Activated CD8-positive, alpha-beta T cell treated with anti-CD3 and anti-CD28 coated beads for 36 hours (primary cell): ENCODE measurements at places on chromosomes 2 and 18.

DNA sequence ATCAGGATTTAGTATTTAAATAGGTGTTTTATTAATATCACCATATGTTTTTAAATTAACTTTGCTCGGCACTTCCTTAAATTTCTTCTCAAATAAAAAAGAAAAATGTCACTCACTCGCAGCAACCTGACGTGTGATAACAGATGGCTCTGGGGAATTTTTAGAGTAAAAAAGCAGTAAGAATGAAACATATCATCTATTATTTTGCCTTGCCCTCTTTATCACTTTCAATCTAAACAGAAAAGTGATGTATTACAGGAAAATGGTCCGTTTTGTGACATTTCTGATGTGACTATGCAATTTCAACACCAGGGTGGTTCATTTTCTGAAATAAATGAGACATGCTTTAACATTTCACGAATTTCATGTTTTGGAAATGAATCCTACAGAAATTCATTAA, 1368.0 kb upstream of the LRRTM1 start:
- DNase-seq = no peak

DNA sequence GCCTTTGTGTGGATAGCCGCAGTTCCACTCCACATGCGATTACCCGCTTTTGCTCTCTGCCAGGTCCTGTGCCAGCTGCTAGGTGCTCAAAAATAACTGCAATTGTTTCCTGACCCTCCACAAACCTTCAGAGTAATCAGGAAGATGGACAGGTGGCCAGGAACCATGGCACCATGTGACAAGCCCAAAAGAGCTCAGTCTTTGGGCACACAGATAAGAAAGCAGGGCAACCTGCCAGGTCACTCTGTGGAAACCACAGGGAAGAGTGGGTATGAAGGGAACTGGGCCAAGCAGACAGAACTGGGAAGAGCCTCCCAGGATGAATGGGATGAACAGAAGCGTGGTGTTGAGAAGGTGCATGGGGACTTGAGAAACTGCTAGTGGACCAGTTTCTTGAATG, 79.4 kb upstream of the AGAP1 start:
- DNase-seq = no peak

GRCh38 chr2:1480671-1481076, 67.4 kb downstream of the TPO start:
- DNase-seq = no peak

DNA sequence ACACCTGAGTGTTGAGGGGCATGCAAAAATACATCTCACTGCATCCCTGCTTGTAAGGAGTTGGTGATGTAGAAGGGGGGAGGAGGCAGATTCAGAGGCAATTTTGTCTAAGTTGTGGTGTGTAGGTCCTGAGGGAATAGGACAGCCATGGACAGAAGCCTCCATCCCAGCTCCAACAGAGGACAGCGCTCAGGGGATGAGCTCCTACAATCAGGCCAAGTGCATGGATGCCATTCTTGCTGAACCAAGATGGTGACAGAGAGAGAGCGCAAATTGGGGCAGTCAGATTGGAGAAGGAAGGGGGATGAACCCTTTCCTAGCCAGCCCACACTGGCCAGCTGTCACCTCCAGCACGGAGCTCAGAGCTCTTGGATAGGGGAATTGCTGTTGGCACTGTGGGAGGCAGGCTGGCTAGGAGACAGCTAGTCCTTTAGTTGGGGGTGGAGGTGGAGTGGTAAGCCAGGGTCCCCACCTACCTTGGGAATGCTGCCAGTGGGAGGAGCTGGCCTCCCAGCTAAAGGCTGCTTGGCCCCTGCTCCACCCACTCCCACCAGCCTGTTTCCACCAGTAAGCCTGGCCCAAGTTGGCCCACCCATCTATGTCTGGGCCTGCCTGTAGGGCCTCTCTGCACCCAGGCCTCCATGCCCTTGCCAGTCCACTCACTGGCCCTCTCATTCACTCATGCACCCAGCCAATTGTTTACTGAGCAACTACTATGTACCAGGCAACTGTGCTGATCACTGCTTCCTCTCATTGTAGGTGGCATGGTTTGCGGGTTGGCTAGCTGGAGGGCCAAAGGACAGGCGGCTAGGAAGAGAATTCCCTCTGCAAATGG, 2.5 kb upstream of the PER2 start:
- no peak for DNase-seq

DNA sequence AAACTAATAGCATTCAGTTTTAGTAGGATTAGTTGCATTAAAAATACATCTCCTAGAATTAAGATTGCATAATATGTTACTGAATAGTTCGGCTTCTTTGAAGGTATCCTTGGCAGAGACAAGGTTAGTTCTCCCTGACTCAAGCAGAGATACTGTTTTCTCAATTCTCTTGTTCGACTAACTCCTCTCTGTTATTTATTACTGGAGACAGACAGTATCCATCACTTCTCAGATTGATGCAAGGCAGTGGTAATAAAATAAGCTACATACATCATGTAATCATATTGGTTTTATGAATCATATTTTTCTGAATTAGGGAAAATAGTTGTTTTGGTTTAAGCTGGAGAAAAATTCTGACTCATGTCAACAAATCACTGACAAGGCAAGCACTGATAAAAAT, 134.8 kb downstream of the SLC8A1 start:
- DNase-seq = no peak

DNA sequence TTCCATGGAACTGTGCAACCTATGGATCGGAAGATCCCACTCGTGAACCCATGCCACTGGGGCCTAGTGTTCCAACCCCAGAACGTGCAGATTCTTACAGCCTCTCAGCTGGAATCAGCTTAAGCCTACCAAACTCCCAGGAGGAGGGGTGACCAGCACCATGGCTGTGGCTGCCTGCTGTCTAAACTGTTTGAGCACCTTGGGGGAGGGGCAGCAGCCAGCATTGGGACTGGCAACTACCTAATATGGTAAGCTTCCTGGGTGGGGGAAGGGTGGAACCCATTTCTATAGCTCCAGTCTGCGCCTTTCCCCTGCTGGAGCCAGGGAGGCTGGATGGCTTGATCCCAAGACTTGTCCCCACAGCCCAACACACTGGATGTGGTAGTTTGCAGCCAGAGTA, 10.7 kb upstream of the POLE4 start:
- DNase-seq = no peak

- DNase-seq = no peak
Observed at GRCh38 chr18:49845629-49846360, 32.5 kb upstream of the ACAA2 start.

DNA sequence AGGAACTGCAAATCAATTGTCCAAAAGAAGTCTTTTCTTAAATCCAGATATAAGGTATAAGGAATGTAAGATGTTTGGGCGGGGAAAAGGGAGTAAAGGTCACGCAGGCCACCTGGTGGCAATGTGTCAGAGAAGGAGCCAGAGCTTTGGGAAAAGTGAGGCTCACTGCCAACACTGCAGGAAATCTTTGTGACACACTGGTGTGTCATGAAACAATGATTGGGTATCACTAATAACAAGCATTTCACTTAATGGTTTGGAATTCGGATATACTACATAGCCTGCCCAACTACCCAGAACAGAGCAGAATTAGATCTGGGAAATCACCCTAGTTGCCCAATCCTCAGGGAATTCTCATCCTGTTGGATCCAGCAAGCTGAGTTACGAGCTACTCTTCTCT, 61.0 kb downstream of the RBMS1 start:
- no peak for DNase-seq

DNA sequence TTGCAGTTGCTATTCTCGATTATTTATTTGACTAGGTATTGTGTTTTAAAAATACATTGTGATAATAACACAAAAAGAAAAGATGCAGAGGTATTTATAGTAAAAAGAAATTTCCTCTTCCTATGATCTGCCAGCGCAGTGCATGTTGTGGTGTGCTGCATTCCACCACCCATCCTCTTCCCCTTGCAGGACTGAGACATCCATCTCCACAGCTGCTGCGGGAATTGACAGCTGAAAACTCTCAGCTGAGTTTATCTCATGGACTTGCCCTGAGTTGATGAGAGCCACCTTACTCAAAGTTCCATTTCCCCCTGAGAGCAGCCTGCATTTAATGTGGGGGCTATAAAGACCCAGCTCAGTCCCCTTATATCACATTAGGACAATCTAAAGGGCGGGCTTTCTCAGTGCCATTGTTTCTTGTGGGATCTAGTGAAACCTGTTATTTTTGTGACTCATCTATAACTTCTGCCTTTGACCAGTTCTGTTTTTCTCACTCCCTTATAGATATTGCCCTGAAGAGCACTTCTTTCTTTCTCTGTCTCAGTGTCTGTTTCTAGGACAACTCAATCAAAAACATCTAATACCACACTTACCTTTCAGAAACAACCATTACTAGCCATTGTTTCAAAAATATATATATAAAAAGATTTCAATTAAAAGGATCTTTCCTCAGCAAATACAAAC, 698.5 kb downstream of the NR4A2 start:
- no peak for DNase-seq

DNA sequence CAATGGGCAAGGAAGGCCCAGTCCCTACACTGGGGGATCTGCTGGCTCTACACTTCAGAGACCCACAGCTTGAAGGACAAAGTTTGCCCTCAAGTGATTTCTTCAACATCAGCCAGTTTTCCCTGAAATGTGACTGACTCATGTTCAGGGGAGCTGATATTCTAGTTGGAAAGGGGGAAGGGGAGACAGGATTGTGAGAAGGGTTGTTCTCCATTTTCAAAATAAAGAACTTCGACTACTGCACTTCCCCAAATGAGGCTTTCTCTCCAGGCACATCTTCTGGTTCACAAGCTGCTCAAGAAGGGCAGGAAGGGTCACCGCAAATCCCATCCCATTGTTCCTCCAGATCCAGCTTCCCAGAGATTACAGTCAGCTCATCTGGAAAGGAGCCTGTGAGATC, 117.6 kb downstream of the BCL2L11 start:
- DNase-seq = no peak

DNA sequence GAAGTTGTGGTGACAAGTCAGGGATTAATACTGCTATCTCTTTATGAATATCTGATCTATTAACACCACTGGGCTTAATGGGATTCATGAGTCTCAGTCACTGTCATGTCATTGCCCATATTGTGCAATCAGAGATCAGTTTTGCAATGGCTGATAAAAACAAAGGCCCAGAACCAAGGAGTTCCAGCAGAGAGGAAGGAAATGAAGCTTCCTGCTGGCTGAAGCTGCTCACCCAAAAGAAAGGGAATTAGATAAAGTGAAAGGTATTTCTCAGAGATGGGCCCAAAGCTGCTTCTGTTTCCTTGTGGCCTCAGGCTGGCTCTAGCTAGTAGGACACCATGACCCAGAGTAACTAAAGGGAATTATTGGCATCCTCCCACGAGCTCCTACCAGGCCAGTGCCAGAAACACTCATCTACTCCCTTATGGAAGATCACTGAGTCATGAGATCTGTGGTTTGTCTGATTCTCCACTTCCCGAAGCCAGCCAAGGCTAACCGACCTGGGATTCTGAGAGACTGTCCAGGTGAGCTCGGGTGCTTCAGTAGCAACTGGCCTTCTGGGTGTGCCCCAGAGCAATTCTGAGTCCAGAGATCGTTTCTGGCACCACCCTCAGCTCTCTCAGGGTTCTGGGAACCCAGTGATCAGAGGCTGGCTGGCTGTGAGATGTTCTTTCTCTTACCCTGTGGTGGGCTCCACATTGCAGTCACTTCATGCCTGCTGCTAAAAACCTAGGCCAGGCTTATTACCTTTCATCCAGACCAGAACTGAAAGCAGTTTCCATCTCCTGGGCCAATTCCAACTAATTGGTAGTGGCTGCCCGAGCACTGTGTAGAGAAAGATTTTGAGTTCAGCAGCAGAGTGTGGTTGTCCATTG, 129.5 kb upstream of the PELI1 start:
- DNase-seq = no peak

- DNase-seq = no peak
Observed at GRCh38 chr2:144504218-144504641, 15.7 kb downstream of the ZEB2 start.

DNA sequence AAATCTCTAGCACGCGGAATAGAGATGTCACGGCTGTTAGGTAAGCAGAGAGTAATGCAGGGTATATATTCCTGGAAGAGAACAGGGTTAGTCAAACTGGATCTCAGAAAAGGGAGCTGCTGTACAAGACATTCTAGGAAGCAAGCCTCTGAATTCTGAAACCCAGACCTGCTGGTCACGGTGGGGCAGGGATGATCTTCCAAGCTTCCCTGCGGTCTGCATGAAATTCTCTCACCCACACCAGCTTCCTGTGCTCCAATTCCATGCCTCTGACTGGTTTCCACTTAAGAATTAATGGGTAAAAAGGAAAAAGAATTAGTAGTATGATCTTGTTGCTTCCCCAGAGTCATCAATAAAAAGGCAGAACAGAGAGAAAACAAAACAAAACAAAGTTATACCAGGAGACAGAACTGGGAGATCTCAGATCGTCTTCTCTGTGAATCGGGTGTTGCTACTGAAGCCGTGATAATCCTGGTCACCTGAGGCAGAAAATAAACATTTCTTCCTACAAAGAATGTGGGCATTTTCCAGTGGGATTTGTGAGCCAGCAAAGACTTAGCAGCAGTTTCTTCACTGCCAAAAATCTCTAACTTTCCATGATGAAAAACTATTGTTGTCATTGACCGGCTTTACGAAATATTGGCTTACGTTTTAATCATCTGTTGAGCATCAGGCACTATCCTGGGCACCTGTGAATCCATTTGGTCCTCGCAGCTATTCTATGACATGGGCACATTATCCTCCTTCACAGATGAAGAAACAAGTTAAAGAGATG, 5.3 kb upstream of the CYP27C1 start:
- no peak for DNase-seq

DNA sequence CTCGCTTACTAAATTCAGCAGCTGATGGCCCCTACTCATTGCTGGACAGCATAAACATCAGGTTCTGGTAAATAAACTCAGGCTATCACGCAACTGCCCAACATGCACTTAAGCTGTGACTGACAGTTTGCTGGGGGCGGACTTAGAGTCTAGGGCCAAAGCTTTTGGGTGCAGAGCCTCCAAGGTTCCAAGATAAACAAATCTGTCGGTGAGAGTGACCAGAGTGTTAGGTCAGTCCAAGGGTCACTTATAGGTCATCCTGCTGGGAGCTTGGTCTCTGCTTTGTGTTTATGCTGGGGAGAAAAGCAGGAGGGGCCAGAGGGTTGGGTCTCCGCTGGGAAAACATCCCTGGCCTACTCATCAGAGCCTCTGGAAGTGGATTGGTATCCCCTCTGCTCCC, 188.6 kb upstream of the GATA6 start:
- DNase-seq = no peak
